ENCODE measurements at places on chromosomes 6 and 20.

DNA sequence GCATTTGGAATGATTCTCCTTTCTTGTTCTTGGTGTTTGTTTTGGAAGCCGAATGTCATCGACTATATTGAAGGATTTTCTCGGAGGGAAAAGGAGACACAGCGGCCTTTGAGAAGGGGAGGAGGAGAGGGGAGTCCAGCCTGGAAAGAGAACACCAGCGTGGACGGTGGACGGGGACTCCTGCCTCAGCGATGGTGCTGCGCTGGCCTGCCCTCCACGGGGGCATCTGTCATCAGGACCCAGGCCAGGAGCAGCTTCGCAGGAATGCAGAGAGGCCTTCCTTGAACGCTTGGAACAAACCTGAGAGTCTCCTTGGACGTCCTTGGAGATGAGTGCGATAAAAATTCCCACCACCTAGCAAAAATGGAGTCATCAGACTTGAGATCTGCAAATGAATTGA lies 8.3 kb upstream of the C6orf118 start:
- DNase-seq: no peak

DNA sequence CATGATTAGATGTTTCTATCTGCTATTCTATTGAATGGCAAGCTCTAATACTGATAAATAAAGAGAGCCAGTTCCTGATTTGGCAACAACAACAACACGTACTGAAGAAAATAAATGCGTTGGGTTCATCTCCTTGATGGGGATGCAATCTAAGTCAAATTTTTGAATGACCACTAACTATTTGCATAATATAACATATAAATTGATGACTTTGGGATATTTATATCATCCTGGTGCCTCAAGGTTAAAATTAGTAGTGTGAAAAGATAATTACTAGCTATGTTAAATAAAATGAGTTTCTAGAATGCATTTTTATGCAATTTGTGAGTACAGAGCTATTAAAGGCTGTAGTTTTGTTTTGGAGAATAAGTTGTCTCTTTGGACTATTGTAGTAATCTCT lies 896.4 kb downstream of the KIF16B start:
- DNase-seq: no peak

GRCh38 chr6:150229436-150230163 lies 86.8 kb downstream of the PPP1R14C start:
- DNase-seq: no peak

DNA sequence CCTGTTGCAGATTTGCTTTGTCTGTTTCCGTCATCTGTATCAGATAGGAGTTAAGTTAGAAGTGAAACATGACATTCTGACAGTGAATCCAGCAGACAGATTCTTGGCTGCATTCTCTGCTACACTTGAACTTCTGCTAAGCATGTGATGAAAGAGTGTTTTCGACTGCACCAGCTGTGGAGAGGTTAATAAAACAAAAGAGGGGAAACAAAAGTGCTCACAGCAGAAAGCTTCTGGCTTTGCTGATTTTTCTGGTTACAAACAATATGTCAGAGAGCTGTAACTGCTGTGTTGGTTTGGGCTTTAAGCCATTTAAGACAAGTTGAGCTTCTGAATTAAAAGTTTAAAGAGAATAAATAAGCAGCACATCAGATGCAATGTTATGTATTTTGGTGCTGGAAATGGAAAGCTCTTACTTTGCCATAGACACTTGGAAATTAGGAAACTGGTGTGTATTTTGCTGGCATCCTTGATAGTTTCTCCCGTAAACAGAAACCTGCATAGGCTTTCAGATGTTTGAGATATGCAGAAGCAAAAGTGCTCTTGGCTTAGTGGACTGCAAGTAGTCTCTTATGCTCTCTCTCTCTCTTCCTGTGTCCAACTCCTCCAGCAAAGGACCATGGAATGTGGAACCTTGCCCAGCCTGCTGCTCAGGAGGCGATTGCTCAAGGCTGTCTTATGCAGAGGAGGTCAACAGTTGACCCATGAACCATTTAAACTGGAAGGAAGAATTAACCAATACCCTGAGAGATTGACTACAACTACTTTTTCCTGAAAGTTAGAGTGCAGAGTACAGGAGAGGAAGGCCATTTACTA lies 104.9 kb downstream of the RPS12 start:
- no peak for DNase-seq

DNA sequence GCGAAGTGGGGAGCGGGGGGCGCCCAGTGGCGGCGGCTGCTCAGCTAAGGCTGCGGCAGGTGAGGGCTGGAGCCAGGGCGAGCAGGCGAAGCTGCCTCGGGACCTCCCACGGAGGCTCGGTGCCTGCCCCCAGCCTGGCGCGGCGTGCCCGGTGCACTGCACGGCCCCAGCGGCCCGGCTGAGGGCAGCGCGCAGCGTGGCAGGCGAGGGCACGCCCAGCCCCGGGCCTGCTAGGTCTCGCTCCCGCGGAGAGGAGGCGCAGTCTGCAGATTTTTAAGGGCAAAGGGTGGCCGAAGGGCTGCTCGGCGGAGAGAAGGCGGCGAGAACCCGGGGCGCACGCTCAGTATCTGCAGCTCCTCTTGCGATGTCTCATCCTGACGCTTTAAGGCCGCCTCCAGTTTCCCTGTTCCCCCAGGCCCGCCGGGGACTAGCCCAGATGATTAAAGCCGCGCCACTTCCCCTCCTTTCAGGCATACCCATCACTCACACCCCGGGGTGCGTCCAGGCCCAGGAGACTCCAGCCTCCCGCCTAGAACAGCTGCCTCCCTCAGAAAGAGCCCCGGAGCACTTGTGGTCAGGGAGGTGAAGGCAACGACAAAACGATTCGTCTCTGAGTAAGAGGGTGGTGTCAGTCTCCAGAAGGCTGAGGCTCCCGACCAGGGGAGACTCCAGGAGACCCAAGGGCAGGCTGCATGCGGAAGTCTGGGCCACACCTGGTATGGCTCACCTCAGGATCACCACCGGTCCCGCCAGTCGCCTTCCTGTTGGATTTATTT lies at the start of gene FERMT1:
TSS of gene FERMT1 (minus strand) at position 158 of the 776 bp plus-strand sequence. CDS start 3,476 bp downstream, outside the sequence.
- DNase-seq: no peak

DNA sequence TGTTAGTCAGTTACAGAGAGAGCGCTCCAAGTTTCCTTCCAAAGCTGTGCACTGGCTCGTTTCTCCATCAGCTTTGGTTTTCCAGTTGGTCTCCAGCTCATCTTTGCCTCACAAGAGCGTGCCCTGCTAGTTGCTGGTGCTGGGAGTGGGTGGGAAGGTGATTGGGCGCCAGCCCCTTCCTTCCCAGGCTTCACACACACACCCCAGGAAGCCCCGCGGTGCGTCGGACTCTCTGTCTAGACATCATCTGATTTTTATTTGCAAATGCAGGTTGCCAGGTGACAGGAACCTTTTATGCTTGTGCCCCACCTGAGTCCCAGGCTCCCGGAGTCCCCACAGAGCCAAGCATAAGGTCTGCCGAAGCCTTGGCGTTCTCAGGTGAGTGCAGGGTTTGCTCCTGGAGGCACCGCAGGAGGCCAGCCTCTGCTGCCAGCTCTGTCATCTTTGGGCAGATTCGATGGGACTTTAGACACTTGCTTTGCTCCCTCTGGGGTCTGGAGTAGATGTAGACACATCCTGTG lies 7.1 kb downstream of the IRF4 start:
- DNase-seq: no peak

- DNase-seq: no peak
Observed at GRCh38 chr6:37347670-37348111, 6.1 kb upstream of the RNF8 start.

DNA sequence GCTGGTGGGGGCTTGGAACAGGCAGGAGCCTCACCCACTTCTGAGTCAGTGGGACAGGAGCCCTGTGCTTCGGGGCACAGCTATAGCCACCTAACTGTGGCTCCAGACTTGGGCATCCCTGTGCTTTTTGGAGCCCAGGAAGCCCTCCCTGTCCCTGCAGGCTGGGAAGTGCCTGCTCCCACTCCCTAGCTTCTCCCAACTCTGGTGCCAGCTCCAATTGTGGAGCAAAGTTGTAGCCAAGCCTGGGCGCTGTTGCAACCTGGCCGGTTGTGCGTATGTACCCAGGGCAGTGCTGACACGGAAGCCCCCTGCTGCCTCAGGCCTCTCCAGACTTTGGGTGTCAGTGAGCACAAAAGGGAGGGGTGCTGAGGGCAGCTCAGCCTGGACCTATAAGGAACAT lies 601.7 kb upstream of the GJE1 start:
- no peak for DNase-seq

- DNase-seq: no peak
Observed at GRCh38 chr20:62430311-62430853, 3.0 kb upstream of the RBBP8NL start.

DNA sequence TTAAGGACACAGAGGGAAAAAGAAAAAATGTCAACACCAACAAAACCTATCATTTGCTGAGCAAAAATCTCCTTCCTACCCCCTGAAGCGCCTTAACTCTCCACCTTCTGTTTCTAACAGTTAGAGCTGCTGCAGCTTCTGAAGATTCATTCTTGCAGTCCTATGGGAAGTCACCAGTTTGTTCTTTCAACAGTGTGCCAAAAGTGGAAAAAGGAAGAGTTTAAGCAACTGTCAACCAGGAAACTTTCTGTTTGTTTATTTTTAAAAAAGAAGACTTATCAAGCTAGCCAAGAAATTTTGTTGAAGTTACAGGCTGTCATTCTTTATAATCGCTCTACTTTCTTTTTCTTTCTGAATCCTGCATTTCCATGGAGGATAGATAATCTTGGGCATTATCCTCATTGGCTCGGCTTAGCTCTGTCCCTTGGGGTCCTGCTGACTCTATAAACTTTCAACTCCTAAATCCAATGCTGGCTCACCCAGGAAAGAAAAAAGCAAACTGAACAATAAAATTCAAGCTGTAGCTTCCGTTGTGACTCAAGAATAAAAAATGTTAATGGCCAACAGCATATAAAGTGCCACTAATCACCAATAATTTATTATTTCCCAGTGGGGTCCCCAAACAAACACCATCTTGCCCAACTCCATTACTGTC lies 172.8 kb upstream of the CITED2 start:
- no peak for DNase-seq

- DNase-seq: no peak
Observed at GRCh38 chr6:8375916-8376315, 59.4 kb downstream of the SLC35B3 start.

- no peak for DNase-seq
Observed at GRCh38 chr20:51345601-51346101, 196.9 kb downstream of the NFATC2 start.

- DNase-seq: peak; percentile 70
Observed at GRCh38 chr20:34709831-34710567, 5.9 kb downstream of the TP53INP2 start.

DNA sequence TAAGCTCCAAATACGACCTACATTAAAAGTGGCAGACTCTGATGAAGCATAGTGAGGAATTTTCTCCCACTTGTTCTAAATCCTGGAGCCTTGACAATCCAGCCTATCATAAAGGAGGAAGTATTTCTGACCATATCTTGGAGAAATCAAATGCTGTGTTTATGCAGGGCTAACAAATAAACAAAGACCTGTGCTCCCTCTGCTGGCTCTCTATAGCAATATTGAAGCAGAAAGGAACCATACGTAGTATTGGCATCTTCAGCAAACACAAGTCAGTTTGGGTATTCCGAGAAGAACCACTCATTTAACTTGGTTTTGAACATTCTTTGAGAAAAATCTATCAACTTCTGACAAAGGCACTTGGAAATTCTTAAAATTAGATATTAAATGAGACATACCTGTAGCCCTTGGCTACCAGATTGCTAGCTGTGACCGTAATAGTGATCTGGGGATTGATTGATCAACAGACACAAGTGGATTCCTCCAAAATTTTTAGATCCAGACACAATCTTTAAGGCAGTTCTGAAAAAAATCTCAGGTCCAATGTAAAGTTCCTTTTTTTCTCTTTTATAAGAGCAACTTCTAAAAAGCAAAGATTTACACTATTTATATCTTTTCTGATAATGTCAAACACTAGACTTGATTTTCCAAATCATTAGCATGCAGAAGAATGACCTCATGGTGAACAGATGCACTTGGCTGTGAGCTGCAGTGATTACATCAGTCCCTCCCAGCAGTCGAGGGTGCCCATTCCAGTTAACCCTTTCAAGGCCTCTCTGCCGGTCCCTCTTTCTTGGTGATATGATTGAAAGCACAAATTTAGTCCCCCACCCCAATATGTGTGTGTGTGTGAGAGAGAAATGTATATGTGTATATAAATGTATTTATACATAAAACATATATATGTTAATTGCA lies 40.2 kb downstream of the INSM1 start:
- no peak for DNase-seq

DNA sequence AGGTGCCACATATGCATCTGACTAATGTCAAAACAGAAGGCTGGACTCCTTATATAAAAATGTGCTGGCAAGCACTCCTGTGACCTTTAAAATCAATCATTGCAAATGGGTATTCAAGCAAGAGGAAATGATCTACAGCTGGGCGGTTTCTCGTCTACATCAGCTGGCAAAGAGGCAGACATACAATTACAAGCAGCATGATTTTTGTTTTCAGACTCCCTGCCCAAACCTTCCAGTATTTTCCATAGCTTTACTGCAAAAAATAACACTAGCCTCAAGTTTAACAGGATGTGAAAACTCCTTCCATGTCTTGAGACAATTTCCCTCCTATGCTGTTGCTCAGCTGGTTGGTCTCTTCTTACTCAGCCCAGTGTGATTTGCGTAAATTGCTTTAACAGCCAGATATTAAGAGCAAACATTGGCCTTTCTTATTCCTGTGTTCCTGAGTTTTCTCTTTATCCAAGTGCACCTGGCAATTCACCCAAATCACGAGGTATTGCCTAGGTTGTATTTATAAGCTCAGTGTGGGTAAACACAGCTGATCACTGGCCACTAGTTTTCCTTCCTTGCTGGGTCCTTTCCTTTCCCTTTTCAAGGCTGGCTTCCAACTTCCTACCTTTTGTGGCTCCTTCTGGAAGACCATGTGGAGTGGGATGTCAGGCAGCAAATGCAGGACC lies 130.4 kb downstream of the MOXD1 start:
- no peak for DNase-seq

GRCh38 chr6:118725944-118726343 lies 74.6 kb upstream of the CEP85L start:
- no peak for DNase-seq

- DNase-seq: no peak
Observed at GRCh38 chr6:130944486-130944885, 117.3 kb downstream of the SMLR1 start.
